ENCODE measurements at places on chromosomes 6 and 20. TPM values are rescaled to one million over a fixed set of nuclear protein-coding genes. Genes with fewer than 3 reads are reported as not detected.

EPHA7 gene
- total RNA-seq: 5.9 TPM

IP6K3 gene
- not detected for total RNA-seq

ZC3H12D gene
- total RNA-seq: 0.08 TPM

KIAA0408 gene
- total RNA-seq: 0.11 TPM

CD93 gene
- 0.91 TPM for total RNA-seq

ZSCAN23 gene
- not detected for total RNA-seq

KCNK16 gene
- not detected for total RNA-seq

CEP85L gene
- total RNA-seq: 11.1 TPM

LY6G5C gene
- total RNA-seq: not detected

TAGAP gene
- 0.08 TPM for total RNA-seq

PRR3 gene
- 15.1 TPM for total RNA-seq

CTCFL gene
- total RNA-seq: not detected

FUT9 gene
- 0.79 TPM for total RNA-seq

FOXS1 gene
- total RNA-seq: not detected

SYCP2 gene
- 1.5 TPM for total RNA-seq

TP53INP2 gene
- 2.2 TPM for total RNA-seq

MDFI gene
- total RNA-seq: 1.8 TPM

RAET1G gene
- 0.34 TPM for total RNA-seq

FAM217A gene
- total RNA-seq: not detected

PCK1 gene
- total RNA-seq: 0.04 TPM

TMEM244 gene
- total RNA-seq: 0.75 TPM

SYCP2L gene
- total RNA-seq: 2.7 TPM

CNR1 gene
- total RNA-seq: 4.6 TPM

ZNF334 gene
- 4.0 TPM for total RNA-seq

DNMT3B gene
- 4.1 TPM for total RNA-seq

RAB5IF gene
- 102 TPM for total RNA-seq

NOX3 gene
- 0.93 TPM for total RNA-seq

HLA-DMB gene
- 16.5 TPM for total RNA-seq

CABLES2 gene
- 2.2 TPM for total RNA-seq

HS3ST5 gene
- not detected for total RNA-seq

EYA2 gene
- not detected for total RNA-seq

RWDD2A gene
- total RNA-seq: 1.8 TPM

ZHX3 gene
- 24.7 TPM for total RNA-seq

FOXO3 gene
- 6.8 TPM for total RNA-seq

AVP gene
- not detected for total RNA-seq

HLA-DOA gene
- 4.3 TPM for total RNA-seq

CAP2 gene
- 4.5 TPM for total RNA-seq

SLC13A3 gene
- total RNA-seq: 2.8 TPM
